Pons (tissue), 1 donor: ENCODE measurements at places on chromosomes 1 and 21.
A peak's percentile ranks its signal among the peaks of the same experiment; 100 is the strongest.

GRCh38 chr1:107499139-107499744 is 358.4 kb downstream of the NTNG1 start:
- DNase-seq: no peak

DNA sequence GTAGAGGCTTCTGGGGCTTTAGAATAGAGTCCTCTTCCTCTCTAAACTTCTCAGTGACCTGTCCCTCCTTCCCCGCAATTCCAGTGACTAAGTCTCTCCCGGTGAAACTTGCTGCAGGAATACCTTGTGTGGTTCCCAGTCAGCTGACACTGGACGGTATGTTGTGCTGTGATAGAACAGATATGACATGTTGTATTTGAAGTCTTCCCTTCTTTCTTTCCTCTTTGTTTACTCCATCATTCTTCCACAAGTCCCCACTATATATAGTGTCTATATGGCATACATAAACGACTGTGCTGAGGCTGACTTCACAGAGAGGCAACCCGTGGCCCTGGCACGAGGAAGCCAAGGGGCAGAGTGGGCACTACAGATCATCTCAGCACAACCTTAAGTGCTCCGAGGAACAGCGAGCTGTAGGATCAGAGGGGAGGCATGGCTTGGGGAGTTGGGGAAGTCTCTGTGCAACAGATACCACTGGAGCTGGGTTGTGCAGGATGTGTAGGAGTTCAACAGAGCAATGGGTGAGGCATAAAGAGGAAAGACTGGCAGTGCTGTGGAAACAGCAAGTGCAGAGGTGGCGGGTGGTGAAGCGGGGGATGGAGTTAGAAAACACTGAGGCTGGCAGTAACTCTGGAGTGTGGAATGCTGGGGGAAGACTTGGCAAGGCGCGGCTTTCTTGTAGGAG is 237.8 kb downstream of the TRABD2B start:
- DNase-seq: no peak

DNA sequence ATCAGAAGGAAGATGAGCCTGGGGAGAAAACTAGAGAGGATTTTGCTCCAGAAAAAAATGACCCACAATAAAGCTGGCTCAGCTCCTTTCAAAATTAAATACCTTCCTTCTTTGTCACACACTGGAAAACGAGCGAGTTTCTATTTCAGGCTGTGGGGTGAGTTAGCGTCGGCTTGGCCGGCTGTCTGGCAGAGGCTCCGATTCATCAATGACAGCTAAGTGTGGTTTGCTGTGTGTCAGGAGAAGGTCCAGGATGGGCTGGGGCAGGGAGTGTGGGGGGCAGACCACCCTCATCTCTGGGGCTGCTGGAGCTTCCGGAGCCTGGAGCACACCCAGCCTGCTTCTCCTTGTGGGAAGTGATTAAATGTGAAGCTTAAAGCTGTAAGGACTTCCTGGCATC is 120.2 kb downstream of the ETS2 start:
- DNase-seq: peak; percentile 48

DNA sequence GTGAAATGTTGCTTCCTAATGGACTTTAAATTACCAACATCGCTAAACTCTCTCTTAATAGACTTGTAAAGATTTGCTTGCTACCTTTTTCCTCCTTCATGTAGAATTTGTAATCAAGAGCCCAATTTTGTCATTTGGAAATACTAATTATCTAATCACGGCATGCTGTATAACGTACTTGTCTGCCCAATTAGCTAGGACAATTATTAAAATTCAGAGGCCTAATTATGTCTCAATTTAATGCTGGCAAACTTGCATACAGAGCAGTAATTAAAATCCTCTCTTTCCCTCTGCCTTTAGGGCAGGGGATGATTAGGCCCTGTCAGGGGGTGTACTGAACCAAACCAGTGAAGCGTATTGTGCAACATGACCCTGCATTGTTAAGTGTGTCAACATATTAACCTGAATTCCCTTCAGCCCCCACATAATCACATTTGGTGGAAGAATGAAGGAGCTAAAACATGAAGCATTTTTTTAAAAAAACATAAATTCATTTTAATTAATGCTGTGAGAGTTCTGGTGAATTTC is 137.4 kb upstream of the BARHL2 start:
- DNase-seq: no peak

- DNase-seq: no peak
Measured at GRCh38 chr1:85846706-85847105, 138.5 kb upstream of the ZNHIT6 start.

DNA sequence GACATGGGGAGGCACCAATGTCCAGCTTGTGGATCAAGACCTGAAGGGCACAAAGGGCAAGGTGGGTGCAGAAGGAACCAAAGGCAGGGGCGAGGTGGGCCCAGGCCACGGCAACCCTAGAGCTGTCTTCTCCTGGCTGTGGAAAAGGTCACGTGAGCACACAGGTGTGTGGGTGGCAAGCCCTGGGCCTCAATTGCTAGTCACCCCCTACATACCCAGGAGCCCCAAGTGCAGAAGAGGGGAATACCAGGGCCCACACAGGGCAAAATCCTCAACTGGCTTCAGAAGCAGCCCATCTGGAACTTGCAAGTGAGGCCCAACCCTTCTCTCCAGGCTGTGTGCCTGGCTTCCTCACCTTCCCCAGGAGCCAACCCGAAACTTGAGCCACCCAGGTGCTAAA is 25.6 kb downstream of the ZBTB17 start:
- no peak for DNase-seq

GRCh38 chr1:247297263-247298123 is 34.2 kb downstream of the ZNF496 start:
- DNase-seq: no peak

GRCh38 chr1:226233293-226233692 is 9.8 kb downstream of the MIXL1 start:
- DNase-seq: no peak

- DNase-seq: no peak
Measured at GRCh38 chr1:216702170-216702569, 21.1 kb downstream of the ESRRG start.

DNA sequence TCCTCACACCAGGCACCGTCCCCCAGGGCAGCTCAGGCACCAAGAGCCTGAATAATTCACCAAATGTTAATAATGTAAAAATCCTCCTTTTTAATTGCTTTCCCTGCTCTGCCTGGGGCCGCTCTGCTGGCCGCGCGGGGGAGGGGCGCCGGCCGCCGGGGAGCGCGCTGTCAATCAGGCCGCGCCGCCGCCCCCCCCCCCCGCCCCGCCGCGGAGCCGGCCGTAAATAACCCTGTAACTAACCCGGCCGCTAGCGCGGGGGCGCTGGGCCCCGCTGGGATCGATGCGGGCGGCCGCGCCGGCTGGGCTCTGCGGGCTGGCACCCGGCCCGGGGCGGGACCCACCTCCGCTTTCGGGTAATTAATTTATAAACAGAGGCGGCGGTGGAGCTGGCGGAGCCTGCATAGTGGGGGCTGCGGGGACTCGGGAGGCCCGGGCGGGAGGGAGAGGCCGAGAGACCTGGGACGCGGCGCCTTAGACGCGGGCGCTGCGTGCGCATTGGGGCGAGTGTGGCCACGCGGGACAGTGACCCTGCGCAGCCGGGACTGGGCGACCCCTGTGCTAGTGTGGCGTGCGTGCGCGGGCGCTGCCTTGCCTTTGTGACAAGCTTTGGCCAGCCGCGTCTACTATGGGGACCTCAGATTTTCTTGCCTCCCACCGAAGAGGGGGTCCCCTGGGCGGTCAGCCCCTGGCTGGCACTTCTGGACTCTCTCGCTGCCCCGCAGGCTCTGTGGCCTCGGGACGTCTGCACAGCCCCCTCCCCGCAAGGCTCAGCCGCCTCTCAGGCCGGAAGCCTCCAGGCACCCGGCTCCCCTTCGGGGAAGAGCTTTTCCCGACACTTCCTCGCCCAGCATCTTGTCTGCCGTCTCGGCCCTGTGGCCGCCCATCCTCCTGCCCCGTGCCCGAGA is 16.6 kb downstream of the SAMD11 start:
- DNase-seq: peak; percentile 8

DNA sequence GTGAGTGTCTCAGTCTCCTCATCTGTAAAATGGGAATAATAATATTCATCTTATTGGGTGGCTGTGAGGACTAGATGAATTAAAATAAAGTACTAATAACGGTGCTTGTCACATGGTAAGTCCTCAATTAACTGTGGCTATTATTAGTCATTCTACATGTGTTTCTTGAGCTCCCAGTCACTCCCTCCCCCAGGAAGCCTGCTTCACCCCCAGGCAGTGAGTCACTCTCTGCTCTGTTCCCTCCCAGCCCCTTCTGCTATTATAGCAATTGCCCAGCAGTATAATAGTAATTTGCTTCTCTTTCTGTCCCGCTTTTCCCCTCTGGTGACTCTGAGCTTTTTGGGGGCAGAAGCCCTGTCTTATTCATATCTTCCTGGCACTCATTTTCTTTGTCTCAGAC is 102.0 kb downstream of the BEND5 start:
- DNase-seq: no peak

GRCh38 chr1:40708750-40709099 is 17.2 kb downstream of the NFYC start:
- no peak for DNase-seq

- DNase-seq: no peak
Measured at GRCh38 chr1:184859381-184860105, 104.9 kb upstream of the EDEM3 start.

- DNase-seq: no peak
Measured at GRCh38 chr21:41660748-41661147, 106.1 kb downstream of the RIPK4 start.
